ENCODE measurements at places on chromosomes 4 and X.

DNA sequence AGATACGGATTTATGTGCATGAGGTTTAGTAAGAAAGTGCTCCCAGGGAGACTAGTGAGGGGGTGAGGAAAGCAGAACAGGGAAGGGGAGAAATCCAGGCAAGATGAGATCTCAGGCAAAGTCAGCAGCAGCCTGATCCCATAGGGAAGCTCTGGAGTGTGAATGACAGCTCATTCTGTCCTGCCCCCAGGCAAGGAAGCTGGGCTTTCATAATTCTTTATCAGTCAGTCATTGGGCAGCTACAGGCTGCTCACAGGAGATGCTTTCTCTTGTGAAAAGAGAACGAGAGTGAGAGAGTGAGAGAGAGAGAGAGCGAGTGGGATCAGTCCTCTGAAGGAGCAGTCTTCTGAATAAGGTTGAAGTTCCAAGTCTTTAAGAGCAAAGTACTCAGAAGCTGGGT, 48.1 kb downstream of the SRPX start:
- no peak for DNase-seq

DNA sequence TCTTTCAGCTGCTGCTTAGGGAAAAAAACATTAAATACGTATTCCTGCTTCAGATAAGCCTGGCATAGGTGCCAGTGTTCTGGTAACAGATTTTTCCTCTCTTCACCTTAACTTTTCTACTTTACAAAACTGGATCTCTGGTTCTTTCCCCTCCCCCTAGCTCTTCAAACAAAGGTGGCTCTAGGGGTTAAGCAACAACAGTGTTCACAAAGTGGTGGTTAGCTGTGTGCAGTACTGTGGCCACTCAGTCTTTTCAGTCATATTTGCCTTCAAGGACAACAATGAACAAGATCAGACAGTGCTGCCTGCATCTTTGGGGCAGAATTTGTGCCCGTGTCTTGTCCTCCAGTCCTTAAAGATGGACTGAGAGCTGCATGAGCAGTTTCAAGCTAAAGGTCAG, 15.1 kb upstream of the RGN start:
- no peak for DNase-seq

GRCh38 chrX:40470830-40471429, 109.8 kb upstream of the ATP6AP2 start:
- no peak for DNase-seq

- DNase-seq: peak; percentile 40
Observed at GRCh38 chr4:144646523-144647094, 653 bp downstream of the HHIP start.

GRCh38 chr4:182085051-182085480, 158.1 kb upstream of the TENM3 start:
- DNase-seq: no peak

DNA sequence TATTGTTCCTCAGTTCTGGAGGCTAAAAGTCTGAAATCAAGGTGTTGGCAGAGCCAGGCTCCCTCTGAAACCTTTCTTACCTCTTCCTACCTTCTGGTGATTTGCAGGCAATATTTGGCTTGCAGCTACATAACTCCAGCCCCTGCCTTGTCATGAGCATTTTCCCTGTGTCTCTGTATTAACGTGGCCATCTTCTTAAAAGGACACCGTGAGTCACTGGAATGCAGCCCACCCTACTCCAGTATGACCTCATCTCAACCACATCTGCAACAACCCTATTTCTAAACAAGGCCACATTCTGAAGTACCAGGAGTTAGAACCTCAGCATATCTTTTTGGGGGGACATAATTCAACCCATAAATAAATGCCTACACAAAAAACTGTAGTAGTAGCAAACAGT, 40.7 kb downstream of the FANCB start:
- no peak for DNase-seq

GRCh38 chr4:156837625-156838345, 133.8 kb downstream of the PDGFC start:
- DNase-seq: no peak

- no peak for DNase-seq
Observed at GRCh38 chr4:125948021-125948420, 633.3 kb downstream of the FAT4 start.

DNA sequence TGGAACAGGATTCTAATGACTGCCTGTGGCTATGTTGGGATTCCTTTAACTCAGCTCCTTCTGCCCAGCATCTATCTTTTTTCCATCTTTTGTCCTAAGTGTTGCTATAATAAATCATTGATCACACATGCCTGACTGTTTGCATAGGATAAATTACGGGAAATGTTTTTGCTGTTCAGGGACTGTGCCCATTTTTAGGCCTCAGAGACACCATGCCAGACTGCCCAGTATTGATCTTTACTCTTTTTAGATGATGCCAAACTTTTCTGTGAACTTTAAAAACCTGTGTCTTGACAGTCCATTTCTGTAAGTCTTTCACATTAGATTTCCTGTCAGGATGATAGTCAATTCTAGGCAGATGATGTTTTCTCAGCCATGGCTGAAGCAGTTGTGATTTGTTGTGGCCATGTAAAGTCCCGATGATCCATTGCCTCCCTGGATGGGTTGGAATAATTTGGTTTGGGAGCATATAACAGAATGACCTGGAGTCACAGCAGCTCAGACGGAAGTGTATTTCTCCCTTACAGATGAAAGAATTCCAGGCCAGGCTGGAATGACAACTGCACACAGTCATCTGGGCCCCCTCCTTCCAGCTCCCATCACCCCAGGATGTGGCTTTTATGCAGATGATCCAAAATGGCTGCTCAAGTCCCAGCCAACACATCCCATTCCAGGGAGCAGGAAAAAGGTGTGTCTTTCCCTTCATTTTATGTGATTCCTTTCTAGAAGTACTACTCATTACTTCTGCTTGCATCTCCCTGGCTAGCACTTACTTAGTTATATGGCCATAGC, 3.4 kb downstream of the HTT-AS start:
- DNase-seq: no peak
